ENCODE measurements at places on chromosomes 5 and 9.

DNA sequence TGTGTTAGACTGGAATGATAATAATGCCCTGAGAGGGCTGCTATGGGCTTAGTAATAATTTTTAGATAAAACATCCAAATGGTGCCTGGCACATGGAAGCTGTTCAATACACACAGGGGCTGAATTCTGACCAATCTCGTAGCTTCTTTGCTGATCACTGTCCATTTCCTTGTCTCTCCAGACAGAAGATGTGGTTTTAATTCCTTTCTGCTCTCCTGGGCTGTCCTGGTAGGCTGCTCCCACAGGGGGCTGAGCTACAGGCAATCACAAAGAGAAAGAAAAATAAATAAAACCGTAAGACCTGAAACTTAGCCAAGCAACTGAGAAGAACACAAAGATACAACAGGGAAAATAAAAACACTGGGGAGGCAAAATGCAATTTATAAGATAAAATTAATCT, 136.5 kb downstream of the CDK5RAP2 start:
- DNase-seq, result no peak

DNA sequence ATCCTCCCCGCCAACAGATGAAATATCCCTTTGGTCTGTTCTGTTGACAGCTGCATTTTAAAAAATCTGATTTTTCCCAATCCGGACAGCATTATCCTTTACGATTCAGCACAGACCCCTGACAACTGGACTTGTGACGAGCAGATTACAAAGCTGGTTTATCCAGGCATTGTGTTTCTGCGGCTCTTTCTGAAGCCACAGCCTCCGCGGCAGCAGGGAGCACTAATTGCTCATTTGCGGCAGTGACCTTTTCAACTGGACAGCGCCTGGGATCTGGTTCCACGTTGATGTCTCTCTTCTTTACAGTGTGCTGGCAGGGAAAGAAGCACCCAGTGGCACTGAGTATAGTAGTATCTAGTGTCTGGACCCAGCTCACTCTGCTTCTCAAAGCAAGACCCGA, 351.2 kb downstream of the ZNF608 start:
- DNase-seq, result no peak

DNA sequence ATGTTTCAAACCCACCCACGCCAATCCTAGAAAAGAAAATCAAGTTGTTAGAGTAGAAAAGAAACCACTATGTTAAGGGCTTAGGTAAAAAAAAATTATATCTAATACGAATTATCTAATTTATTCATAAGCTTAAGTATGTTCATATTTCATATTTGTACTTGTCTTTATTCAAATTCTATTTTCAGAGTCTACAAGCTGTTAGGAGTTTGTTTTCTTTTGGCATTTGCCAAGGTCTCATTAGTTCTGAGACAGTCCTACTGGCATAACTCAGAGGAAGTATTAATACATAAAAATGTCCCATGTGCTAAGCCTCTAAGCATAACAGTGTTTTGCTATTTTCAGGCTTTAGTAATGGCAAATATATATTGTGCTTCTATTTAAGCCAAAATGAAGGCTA, 57.6 kb downstream of the STARD4 start:
- no peak for DNase-seq

DNA sequence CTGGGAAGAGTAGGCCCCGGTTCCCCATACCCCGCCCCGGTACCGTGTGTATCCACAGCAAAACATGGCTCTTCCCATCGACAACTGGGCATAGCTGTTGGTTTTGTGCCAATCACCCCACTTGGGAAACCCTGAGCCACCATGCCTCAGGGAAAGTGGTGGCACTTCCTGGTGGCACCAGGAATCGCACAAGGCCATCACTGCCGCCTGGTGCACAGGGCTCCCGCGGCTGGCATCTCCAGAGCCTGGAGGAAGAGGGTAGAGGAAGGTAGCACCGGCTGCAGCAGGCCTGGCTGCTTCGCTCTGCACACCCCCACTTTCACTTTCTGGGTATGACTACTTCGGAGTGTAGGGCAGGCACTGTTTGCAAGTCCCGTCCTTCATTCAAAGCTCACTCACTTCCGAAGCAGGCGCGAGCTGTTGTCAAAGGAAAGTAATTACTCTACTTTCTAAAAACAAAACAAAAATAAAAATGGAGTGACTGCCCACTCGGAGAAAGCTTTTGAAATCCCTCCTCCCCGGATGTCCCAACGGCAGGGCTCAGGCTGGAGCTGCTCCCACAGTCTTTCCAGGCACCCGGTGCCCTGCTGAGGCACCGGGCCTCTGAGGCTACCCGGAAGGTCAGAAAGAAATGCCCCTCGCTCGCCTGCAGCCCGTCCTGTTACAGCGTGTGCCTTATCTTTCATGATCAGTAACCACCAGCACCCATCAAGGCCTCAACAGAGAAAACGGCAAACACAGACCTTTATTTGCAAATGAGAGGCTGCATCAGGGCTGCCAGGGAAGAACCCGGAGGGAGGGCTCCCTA, 2.0 kb downstream of the BRD3 start:
- DNase-seq, result peak; percentile 87

DNA sequence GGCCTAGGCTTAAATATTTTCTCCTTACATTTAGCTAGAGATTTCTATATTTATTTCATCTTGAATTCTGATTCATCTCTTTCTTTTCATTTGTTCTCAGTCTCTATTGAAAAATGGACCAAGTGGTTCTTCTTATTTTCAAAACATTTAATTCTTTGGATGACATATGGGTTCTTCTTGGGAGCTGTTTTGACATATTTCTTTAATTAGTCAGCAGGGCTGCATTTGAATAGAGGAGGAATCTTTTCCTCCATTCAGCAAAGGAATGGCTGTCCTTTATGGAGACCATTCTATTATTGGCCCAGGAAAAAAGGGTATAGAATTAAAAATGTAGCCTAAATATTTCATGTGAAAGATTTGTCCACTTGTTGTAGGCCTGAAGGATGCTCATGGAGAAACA, 109.9 kb downstream of the RPS23 start:
- no peak for DNase-seq

- DNase-seq, result no peak
Observed at GRCh38 chr5:90015584-90016018, 394.0 kb downstream of the CETN3 start.

Measured in activated CD4-positive, alpha-beta T cell treated with anti-CD3 and anti-CD28 coated beads for 36 hours (primary cell).